ENCODE measurements at places on chromosomes 11 and 22.

- peak; percentile 64 for DNase-seq
These were observed 616 bp downstream of the BTBD10 start for GRCh38 chr11:13462311-13462900.

DNA sequence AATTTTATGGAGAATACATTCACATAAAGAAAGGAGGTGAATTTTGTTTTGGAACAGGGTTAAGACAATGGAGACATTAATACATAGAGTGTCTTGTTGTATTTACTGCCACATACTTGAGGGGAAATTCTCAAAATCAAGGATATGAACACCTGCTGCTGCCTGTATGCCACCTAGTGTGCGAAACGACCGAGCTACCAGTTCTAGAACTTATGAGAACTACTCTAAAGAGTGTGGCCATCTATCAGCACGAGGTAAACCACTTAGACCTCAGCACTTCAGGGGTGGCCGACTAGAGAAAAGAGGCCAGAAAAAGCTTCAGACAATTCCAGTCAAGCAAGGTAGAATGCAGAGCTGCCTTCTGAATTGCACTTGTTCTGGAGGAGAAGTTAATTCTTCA is 1.5 kb upstream of the AGBL2 start:
- no peak for DNase-seq

- DNase-seq = no peak
These were observed 571 bp downstream of the CCDC15 start for GRCh38 chr11:124954590-124954955.

DNA sequence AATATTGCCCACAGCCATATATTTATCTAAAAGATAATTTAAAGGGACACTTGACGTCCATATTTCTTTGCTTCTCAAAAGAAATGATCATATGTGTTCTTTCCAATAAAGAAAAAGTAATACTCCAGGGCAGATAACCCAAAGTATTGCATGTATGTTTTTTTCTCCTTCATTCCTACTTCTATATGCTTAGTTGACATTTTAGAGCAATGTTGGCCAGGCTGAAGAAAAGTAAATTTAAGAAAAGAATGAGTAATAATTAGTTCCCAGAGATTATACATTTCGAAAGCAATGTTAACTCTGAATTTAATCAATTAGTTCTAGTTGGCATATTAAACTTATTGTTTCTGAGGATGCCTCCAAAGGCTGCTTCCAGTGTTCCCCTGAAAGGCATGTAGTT is 48.2 kb downstream of the DNAJC24 start:
- no peak for DNase-seq

GRCh38 chr11:33699515-33700062 is 1.0 kb downstream of the C11orf91 start:
- no peak for DNase-seq

DNA sequence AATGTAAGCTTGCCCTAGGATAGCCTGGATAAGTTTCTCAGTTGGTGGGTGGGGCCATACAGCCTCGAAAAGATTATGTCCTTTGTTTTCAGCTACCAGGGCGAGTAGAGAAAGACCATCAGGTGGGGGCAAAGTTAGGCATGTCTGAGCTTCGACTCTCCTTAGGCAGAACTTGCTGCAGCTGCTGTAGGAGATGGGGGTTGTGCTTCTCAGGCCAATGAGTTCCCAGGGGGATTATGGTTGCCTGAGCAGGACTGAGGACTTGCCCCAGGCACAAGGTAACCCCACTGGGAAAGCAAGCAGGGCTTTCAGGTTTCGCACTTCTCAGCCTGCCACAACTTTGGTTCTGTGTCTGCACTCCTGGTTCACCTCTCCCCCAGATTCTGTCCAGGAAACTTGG is 173.4 kb upstream of the SESN3 start:
- DNase-seq = no peak

- DNase-seq = no peak
These were observed 300.5 kb downstream of the MIAT start for GRCh38 chr22:26957897-26958296.

- no peak for DNase-seq
These were observed 159.3 kb upstream of the B3GAT1 start for GRCh38 chr11:134571301-134571700.

- DNase-seq = no peak
These were observed 115.9 kb downstream of the C11orf65 start for GRCh38 chr11:108351468-108351867.

- no peak for DNase-seq
These were observed 175.1 kb downstream of the FAT3 start for GRCh38 chr11:92399705-92400104.

GRCh38 chr11:50247309-50247874 is 214.7 kb downstream of the OR4C45 start:
- no peak for DNase-seq

DNA sequence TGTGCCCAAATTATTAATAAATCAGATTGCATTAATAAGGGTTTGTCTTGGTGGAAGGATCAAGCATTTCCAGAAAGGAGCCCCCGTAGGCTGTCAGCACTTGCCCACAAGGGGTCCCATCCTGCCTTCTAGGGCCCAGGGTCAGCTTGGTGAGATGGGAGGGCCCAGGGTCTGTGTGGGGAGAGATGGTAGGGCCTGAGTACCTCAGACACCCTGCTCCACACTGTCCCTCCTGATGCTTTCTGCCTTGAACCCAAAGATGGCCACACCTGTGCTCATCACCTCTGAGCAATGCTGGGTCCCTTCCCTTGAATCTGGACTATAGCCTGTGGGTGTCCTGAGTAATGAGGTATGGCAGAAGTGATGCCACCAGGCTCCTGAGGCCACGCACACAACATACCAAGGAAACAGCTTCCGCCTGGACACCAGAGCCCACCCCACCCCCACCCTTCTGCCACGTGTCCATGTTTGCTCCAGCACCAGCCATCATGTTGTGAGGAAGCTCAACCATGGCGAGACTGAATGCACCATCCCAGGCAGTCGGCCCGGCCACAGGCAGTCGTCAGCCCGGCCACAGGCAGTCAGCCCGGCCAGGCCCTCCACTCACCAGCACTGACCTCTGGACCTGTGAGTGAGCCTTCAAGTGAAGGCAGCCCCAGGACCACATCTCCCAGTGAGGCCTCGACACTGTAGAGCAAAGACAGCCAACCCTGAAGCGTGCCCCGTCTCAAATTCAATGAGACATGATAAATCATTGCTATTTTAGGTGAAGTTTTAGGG is 6.8 kb downstream of the BET1L start:
- no peak for DNase-seq

- no peak for DNase-seq
These were observed 419.5 kb upstream of the TENM4 start for GRCh38 chr11:79860336-79860735.

GRCh38 chr11:61147791-61148620 is 13.2 kb downstream of the VPS37C start:
- no peak for DNase-seq

DNA sequence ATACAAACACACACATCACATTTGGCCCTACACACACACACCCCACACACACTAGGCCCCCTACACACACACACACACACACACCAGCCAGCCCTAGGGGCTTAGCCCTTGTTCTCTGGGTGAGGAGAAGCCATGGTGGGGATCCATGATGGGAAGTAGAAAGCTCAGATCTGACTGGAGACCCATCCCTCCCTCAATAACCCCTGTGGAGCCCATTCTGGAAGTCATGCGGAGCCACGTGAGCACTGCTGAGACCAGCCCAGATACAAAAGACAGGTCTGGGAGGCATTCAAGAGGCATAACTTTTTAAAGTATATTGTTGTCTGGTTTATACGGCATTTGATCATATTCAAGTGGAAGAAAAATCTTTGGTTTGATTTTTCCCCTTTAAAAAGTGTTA is 448.5 kb downstream of the SOX6 start:
- no peak for DNase-seq

DNA sequence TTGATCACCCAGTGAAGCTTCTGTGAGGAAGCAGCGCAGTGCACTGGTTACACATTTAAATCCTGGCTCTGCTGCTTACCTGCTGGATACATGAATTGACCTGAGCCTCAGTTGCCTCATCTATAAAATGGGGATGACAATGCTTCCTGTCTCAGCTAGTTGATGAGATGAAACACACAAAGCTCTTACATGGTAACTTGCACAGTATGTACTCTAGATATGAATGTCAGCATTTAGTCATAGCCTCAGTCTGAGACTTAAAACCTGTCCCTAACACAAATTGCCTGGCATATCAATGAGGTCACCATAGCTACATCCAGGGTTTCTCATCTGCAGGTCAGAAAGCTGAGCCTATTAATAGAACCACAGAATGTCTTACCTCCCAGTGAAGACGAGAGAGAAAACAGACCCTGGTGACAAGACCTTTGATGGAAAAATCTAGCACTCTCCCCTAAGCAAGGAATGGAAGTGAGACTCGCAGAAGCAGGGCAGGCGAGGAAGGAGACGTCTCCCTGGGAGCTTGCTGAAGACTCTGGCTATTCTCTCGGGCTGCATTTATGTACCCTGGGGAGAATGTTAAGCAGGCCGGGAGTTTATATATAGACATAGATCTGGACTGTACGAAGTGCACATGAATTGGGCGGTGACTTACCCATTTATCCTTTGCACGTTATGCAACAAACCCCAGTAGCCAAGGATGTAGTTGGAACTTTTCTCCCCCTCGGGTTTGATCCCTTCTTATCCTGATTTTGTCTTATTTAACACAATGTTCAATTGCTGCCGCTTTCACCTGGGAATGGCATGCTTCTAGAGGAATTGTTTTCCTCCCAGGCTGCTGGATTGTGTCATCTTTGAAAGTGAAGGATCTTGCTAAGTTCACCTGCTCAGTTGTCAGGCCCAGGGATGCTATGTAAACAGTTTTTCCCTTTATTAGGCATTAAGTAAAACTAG is 18.0 kb downstream of the SDHAF2 start:
- DNase-seq = no peak

DNA sequence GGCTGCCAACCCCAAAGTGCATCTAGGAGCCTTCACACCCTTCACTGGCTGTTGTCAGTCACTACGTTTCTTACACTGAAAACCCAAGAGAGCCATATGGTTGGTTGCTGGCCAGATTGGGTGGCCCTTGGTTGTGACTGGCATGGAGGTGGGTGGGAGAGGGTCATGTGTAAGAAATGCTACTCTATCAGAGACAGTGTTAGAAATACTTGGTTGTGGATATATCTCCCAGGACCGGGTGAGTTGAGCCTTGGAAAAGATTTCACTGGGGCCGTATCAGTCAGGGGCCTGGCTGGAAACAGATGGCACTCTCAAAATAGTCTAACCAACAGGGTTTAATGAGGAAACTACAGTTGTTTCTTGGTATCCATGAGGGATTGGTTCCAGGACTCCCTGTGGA is 15.2 kb downstream of the ENDOD1 start:
- DNase-seq = no peak

DNA sequence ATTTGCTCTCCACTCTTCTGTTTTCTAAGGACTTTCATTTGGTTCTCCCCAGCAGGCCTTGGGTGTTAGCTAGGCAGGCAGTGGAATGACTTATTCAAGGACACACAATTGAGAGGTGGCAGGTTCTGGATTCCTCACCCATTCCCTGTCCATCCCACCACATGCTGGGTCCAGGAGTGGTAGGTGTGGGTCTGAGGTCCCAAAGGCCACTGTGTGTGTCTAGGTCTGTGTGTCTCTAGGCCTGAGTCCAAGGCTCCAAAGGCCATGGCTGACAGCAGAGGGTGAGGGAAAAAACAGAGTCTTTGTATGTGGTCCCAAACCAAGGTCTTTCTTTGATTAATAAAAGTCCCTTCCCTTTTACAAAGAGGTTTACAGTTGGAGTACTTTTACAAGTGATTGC is 40.8 kb downstream of the SLC5A1 start:
- DNase-seq = no peak

- peak; percentile 45 for DNase-seq
These were observed 670 bp downstream of the NEFH start for GRCh38 chr22:29480512-29481264.

DNA sequence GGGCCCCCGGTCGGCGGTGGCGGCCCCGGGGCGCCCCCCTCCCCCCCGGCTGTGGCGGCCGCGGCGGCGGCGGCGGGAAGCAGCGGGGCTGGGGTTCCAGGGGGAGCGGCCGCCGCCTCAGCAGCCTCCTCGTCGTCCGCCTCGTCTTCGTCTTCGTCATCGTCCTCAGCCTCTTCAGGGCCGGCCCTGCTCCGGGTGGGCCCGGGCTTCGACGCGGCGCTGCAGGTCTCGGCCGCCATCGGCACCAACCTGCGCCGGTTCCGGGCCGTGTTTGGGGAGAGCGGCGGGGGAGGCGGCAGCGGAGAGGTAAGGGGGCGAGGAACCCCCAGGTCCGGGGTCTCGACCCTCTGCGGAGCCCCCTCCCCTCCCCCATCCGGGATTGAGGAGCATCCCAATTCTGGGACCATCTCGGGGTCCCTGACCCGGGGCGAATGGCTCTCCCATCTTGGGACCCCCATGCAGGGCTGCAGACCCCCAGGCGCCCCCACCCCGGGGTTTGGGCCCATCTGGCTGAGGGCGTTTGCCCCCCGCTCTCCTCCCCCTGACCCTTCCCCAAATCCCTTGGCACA is 431 bp downstream of the KMT2A start:
- DNase-seq = peak; percentile 60

GRCh38 chr22:23402275-23403151 is 177.6 kb downstream of the IGLL1 start:
- peak; percentile 32 for DNase-seq

DNA sequence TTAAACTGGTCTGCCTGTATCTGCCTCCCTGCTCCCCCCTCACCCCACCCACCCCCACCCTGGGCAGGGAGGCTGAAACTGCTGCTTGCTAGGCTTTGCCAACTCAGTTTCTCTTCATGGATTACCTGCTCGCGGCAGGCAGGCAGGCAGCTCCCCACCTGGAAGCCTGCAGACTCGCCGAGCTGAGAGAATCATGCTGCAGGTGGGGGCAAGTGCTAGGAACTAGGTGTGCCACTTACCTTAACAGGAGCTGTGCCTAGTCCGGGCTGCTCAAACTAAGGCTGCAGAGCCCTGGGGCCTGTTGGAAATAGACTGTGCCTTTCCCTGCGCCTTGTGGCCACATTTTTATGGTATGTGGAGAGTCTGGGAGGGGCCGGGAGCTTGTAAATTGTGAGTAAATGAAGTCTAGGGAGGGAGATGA is 30.3 kb downstream of the MARK2 start:
- no peak for DNase-seq

DNA sequence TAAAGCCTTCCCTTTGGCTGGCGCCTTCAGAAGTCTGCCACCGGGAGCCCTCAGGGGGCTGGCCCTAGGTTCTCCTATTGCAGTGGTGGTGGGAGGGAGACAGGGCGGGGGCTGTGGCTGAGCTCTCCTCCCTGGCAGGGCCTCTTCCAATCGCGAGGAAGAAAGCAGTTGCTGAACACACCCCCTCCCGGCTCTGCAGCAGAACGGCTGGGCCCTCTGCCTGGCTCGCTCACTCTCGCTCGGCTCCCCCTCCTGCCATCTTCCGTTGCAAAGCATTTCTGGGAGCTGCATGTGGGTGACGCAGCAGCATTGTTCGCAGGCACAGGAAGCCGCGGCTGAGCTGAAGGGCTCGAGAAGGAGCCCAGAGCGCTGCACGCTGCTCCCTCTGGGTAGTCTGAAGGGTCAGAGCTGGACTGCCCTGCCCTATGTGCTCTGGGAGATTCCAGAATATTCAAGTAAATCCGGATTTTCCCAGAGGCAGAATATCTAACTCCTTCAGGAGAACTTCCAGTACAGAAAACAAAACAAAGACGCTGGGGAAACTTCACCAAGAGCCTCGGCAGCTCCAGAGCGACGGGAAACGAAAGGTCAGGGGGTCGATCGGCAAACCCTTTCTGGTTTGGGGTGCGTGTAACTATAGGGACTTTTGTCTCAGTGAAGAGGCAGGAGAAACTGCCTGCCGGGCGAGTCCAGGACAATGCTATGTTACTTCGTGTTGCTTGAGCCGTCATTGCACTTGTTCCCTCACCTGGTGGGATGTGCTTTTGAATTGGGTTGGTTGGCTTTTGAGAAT is 26.3 kb upstream of the GRK2 start:
- peak; percentile 97 for DNase-seq

- no peak for DNase-seq
These were observed 79.7 kb downstream of the MAML2 start for GRCh38 chr11:96263238-96263763.

- no peak for DNase-seq
These were observed 12.5 kb upstream of the TP53I11 start for GRCh38 chr11:44963136-44963535.

Measured in activated naive CD4-positive, alpha-beta T cell treated with Interleukin-2 at 50 U/mL for 16 hours (primary cell).